ENCODE measurements at places on chromosomes 16 and 17. TPM values are rescaled to one million over a fixed set of nuclear protein-coding genes. Genes with fewer than 3 reads are reported as not detected.

The DRC3 gene
- total RNA-seq = 1.3 TPM

The TAC4 gene
- not detected for total RNA-seq

The MRM1 gene
- 18.6 TPM for total RNA-seq

The KRTAP3-1 gene
- not detected for total RNA-seq

The TMC8 gene
- 0.22 TPM for total RNA-seq

The LRRC37A gene
- total RNA-seq = 0.75 TPM

The MYCBPAP gene
- total RNA-seq = 0.94 TPM

The GRAPL gene
- total RNA-seq = not detected

The EVPL gene
- total RNA-seq = 17.5 TPM

The HIC1 gene
- 1.2 TPM for total RNA-seq

The ABCC11 gene
- 0.06 TPM for total RNA-seq

The PMP22 gene
- total RNA-seq = 324 TPM

The PIPOX gene
- total RNA-seq = not detected

The MNT gene
- 19.4 TPM for total RNA-seq

The SLC35G6 gene
- not detected for total RNA-seq

The CPHXL2 gene
- not detected for total RNA-seq

The HID1 gene
- total RNA-seq = 7.8 TPM

The NGFR gene
- 0.96 TPM for total RNA-seq

The FOXC2 gene
- 2.2 TPM for total RNA-seq

The SNTB2 gene
- total RNA-seq = 5.4 TPM

The MSL1 gene
- total RNA-seq = 61.3 TPM

The ATP6V0A1 gene
- total RNA-seq = 44.5 TPM

The FOXJ1 gene
- 0.40 TPM for total RNA-seq

The TBC1D3L gene
- 9.3 TPM for total RNA-seq

The GRIN2C gene
- total RNA-seq = 0.23 TPM

The FOXF1 gene
- total RNA-seq = not detected

The CMTM2 gene
- not detected for total RNA-seq

The TNFRSF13B gene
- not detected for total RNA-seq

The HES7 gene
- total RNA-seq = 2.1 TPM

The ANKRD40CL gene
- not detected for total RNA-seq

The CAPNS2 gene
- total RNA-seq = not detected

The CX3CL1 gene
- total RNA-seq = 0.15 TPM

The SLC16A5 gene
- total RNA-seq = 20.6 TPM

The KRT25 gene
- total RNA-seq = not detected

The VTN gene
- 18.8 TPM for total RNA-seq

The KRT20 gene
- 0.17 TPM for total RNA-seq

The PRRT2 gene
- 0.26 TPM for total RNA-seq

The ARL4D gene
- total RNA-seq = 21.3 TPM

The PRDM7 gene
- total RNA-seq = not detected

The KCNH4 gene
- 0.61 TPM for total RNA-seq

The ATPAF2 gene
- total RNA-seq = 27.8 TPM

Measured in A549 treated with CpdA at 1 μM for 4 hours (cell line).